ENCODE measurements at places on chromosomes 5 and 9.

DNA sequence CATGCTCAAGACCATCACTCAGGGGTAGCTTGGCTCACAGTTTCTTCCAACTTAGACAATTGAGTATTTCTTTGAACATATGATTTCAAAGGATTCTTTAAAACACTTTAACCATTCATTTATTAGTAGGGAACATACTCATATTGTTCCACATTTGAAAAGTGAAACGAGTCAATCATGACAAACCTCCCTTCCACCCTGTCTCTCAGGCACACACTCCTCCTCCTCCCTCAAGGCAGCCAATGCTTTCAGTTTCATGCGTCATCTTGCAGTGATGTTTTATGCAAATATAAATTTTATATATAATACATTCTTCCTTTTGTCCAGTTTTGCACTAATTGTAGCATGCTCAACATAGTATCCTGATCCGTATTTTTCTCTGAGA is 126.0 kb upstream of the BOD1 start:
- DNase-seq = no peak

DNA sequence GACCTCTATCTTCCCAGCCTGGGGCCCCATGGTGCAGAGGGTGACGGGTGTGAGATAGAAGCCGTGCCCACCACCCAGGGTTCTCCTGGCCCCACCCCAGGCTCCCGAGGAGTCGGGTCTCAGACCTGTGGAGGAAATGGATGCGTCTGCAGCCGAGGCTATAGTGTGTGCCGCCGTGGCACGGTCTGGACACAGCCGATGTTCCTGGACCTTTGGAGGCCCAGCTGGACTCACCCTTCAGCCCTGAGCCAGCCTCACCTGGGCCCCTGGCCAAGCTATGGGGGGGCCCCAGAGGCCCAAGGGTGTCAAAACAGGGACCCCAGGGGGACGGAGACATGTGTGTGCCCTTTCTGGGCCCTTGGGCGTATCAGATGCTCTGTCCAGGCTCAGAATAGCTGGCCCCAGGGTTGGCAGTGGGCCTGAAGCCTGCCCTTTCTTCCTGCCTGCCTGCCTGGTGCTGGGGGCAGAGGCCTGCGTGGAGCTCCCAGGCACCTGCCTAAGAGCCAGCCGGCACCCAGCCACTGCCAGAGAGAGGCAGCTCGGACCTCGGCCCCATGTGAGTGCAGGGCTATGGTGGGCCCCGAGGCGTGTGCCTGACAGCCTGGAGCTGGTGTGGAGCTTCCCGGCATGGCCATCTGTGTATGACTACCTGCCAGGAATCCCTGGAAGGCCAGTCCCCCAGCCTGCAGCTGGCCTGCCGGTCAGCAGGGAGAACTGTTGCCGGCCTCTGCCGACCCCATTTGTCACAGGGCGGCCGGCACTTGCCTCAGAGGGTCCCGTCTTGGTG is 41.8 kb downstream of the KCNT1 start:
- DNase-seq = no peak

DNA sequence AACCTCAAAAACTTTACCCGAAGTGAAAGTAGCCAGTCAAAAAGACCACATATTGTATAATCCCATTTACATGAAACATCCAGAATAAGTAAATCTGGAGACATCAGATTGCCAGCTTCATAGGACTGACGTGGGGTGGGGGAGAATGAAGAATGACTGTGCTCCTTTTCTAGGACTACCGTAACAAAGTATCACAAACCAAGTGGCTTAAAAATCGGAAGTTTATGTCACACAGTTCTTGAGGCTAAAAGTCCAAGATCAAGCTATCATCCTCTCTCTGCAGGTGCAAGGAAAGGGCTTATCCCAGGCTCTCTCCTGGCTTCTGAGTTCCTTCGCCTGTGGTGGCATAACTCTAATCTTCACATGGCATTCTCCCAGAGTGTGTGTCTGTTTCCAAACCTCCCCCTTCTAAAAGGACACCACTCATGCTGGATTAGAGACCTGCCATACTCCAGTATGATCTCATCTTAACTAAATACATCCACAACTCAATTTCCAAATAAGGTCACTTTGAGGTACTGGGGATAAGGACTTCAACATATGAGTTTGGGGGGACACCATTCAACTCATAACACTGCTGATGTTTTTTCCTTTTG is 25.5 kb downstream of the ADAM19 start:
- DNase-seq = no peak

GRCh38 chr5:33336891-33337636 is 103.7 kb upstream of the TARS1 start:
- DNase-seq = no peak
